CD4-positive, alpha-beta T cell treated with Interleukin-1 beta for 1 hour (primary cell): ENCODE measurements at places on chromosomes 1 and 21.

GRCh38 chr1:76176000-76176399 is 101.5 kb downstream of the ST6GALNAC3 start:
- DNase-seq: no peak

DNA sequence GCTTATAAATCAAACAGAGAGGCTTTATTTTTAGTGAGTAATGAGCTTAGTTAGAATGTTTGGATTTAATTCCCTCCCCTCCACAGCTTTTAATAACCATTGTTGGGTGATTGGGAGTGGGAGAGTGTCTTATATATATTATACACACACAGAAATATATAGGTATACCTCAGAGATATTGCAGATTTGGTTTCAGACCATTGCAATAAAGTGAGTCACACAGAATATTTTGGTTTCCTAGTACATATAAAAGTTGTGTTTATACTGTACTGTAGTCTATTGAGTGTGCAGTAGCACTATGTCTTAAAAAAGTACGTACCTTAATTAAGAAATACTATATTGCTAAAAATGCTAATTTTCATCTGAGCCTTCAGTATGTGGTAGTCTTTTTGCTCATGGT is 44.4 kb downstream of the RPS6KC1 start:
- DNase-seq: no peak

- no peak for DNase-seq
These were observed 66.3 kb downstream of the C1orf185 start for GRCh38 chr1:51168266-51168845.

GRCh38 chr1:239817276-239817675 is 274.4 kb upstream of the FMN2 start:
- no peak for DNase-seq

DNA sequence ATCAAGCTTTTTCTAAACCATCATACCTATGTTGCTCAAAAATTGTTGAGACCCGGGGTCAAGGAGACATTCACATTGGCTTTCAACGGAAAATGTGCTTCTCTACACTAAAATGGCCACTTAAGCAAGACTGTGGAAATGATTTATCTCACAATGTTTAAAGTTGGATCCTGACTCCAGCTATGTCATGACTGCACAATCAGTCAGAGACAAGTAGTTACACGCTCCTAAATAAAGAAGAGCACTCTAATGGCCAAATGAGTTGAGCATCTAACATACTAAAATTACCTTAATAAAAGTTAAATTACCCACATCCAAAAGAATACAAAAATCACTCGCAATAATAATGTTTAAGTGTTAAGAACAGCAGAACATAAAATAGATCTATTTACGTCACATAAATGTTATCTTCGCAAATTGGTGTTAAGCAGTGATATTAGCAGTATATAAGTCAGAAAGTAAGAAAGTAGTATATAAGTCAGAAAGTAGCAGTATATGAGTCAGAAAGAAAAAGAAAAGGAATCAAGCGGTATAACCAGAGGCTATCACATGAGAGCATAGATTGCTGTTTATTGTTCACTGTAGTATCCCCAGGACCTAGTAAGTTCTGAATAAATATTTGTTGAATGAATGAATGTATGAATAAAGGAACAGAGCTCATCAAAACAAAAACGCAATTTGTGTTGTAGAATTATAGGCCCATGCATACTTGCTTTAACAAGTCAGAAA is 28.4 kb downstream of the ZNF281 start:
- DNase-seq: no peak

DNA sequence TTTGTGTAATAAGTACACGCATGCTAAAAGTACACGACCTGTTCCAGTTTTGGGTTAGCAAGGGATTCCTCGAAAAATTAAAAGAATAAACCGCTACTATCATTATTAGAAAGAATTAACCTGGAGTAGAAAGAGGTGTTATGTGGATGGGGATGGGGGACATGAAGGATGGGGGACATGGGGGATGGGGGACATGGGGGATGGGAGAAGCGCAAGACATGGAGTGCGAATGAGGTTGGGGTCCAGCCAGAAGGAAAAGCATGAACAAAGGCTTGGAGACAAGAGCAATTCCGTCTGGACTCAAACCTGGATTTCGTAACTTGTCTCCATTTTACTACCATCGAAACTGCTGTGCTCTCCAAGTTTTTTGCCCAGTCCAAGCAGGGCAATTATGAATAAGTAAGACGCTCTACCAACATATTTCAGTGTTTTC is 591 bp upstream of the KDM1A start:
- no peak for DNase-seq

GRCh38 chr21:23951251-23951650 is 1656.0 kb downstream of the MRPL39 start:
- no peak for DNase-seq

DNA sequence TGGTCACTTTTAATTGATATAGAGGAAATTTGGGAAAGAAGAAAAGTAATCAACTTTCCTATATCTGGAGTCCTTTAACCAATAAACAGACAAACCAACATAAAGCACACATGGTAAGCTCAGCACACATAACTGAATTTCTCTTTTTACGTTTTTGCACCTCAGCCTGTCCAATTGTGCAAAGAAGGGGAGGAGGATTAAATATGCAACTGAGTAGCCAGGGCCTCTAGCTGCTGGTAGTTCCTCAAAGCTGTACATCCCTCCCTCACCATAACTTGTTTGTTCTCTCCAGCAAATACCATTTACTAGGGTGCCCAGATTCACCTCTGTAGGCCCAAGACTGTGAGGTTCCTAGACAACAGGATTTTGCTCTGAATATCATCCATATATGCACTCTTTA is 25.4 kb downstream of the ST6GALNAC5 start:
- no peak for DNase-seq

DNA sequence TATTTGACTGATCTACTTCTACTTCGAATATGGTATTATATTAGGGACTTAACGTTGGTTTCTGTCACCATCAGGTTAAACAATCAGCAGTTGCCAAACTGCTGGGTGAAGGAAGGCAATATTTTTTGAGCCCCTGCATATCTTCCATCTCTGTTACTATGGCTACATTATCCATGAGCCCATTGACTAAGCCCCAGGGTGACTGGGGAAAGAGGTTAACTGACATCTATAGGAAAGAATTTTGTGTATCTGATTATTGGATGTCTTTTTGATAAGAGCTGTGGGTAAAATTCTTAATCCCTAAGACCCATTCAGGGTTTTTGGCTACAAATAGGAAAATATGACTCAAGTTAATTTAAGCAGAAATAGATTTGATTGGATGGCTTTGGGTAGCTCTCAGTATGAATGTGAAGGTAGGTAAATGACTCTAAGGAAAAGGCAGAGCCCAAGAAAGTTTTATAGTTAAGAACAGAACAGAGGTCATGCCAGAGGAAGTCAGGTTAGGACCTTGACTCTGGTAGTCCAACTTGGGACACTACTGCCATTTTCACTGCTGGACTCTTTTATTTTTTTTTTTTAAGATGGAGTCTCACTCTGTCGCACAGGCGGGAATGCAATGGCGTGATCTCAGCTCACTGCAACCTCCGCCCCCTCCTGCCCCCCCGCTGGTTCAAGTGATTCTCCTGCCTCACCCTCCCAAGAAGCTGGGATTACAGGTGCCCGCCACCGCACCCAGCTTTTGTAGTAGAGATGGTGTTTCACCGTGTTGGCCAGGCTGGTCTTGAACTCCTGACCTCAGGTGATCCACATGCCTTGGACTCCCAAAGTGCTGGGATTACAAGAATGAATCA is 8.9 kb upstream of the XPR1 start:
- no peak for DNase-seq

DNA sequence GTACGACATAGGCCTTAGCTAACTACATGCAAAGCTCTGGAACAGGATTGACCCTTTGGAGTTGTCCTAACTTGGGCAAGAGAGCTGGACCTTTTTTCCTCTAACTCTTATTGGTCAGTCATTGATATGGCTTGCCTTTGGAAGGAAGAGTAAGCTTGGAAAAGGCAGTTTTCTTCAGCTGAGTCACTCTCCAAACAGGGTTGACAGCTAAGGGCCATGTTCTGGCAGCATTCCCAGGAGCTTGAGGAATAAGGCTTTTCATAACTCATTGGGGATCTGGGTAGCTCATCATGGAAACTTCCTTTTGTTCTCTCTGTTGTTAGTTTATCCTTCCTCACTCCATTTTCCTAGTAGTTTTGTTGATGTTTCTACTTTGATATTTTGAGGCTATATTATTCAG is 14.5 kb upstream of the ERRFI1 start:
- DNase-seq: no peak

GRCh38 chr1:211698161-211699026 is 23.0 kb upstream of the NEK2 start:
- peak; percentile 81 for DNase-seq

GRCh38 chr1:69197816-69198215 is 369.9 kb upstream of the LRRC7 start:
- DNase-seq: no peak

- DNase-seq: no peak
These were observed 44.5 kb downstream of the TAS1R2 start for GRCh38 chr1:18814874-18815531.

- DNase-seq: no peak
These were observed 114.6 kb upstream of the NEK7 start for GRCh38 chr1:198042168-198042567.

- DNase-seq: peak; percentile 67
These were observed 35.6 kb upstream of the WASF2 start for GRCh38 chr1:27525296-27526272.

- DNase-seq: no peak
These were observed 99.0 kb upstream of the HNRNPU start for GRCh38 chr1:244963231-244963826.

GRCh38 chr21:34797921-34798535 is 129.2 kb downstream of the CLIC6 start:
- no peak for DNase-seq

GRCh38 chr1:159917533-159918351 is 7.6 kb downstream of the TAGLN2 start:
- DNase-seq: no peak

GRCh38 chr1:204128964-204129896 is 22.6 kb downstream of the ETNK2 start:
- peak; percentile 65 for DNase-seq

DNA sequence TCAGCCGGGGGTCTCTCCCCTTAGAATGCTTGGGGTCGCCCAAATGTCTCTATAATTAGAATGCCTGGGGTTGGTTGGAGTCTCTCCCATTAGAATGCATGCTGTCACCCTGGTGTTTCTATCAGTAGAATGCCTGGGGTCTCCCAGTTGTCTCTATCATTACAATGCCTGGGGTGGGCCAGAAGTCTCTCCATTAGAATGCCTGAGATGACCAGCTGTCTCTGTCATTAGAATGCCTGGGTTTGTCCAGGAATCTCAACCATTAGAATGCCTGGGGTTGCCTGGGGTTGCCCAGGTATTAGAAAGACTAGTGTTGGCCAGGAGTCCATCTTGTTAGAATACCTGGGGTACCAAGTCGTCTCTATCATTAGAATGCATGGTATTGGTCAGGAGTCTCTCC is 51.6 kb downstream of the RNF187 start:
- no peak for DNase-seq

GRCh38 chr1:206736878-206737728 is 33.5 kb upstream of the IL19 start:
- peak; percentile 73 for DNase-seq

GRCh38 chr1:248366609-248367008 is 5.1 kb downstream of the OR2T4 start:
- DNase-seq: no peak

DNA sequence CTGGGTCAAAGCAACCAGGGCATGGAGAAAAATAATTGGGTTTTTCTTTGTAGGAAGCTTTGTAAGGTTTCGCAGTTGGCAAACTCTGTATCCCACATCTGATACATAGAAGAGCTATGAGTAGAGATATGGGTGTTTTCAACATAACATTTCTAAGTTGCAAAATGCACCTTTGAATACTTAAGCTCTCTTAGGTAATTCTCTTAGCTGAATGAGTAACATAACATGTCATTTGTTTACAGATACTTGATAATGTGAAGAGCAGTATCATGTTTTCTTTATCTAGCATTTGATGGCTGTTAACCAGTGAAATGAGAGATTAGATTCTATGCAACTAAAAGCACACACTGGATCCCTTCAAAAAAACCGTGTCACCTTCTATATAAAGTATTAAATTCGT is 21.6 kb downstream of the RAVER2 start:
- no peak for DNase-seq

DNA sequence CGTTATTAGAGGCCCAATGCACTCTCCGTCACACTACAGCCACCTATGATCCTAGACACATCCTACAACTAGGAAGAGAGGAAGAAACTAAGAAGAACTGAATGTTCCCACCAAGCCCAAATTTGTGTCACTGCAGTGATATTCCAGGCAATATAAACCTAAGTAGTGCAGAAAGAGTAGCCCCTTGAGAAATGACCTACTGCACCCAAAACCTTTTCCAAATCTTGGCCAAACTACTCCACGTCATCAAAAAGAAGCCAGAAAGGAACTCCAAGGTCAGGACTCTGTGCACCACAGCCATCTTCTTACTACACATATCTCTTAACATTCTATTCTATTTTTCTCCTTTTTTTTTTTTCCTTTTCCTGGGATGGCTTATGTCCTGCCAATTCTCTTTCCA is 60.2 kb downstream of the ADAMTS1 start:
- DNase-seq: no peak

GRCh38 chr1:169722779-169723178 is 11.1 kb downstream of the SELE start:
- no peak for DNase-seq

DNA sequence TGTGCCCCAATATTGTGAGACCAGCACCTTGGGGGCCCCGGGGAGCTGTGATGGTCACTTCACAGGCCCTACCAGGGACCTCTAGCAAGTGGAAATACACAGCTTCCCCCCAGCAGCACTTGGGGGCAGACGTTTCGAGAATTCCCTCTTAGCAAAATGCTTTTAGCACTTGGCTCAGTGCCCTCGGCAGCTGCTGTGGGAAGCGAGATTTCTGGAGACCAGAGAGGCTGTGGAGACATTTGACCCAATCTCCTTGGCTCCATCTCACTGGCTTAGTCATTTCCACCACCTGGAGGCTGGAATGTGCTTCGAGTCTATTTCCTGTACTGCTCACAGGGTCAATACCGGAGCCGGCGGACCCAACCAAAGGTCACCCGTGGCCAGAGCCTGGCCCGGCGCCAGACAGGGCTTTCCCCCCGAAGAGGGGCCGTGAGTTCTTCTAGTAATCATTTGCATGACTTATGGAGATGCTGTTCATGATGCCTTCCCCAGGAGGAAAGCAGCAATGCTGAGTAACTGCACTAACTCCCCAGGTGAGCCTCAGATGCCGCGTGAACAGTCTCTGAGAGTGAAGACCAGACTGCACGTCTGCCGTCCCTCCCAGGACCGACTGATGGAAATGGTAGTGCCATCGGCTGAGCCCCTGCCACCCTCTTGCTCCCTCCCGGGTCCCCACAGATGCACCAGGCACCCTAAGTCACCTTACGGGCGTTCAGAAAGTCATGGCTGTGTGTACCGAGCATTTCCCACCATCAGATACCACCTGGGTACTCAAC is 4.4 kb upstream of the C2CD2 start:
- no peak for DNase-seq

- DNase-seq: no peak
These were observed 82.7 kb downstream of the CDC7 start for GRCh38 chr1:91583326-91583755.

GRCh38 chr1:159860456-159860855 is 2.0 kb downstream of the VSIG8 start:
- no peak for DNase-seq

GRCh38 chr1:61839679-61840078 is 97.4 kb downstream of the PATJ start:
- DNase-seq: no peak

GRCh38 chr1:217881607-217882332 is 250.6 kb downstream of the SPATA17 start:
- no peak for DNase-seq

GRCh38 chr1:234631721-234632125 is 21.7 kb upstream of the IRF2BP2 start:
- no peak for DNase-seq

- no peak for DNase-seq
These were observed 42.3 kb upstream of the TTC22 start for GRCh38 chr1:54843449-54843848.
